ENCODE measurements at places on chromosomes 16 and 17. TPM values are rescaled to one million over a fixed set of nuclear protein-coding genes. Genes with fewer than 3 reads are reported as not detected.

- DNase-seq: no peak
Observed at GRCh38 chr17:27218719-27219488, 75.0 kb upstream of the WSB1 start.

DNA sequence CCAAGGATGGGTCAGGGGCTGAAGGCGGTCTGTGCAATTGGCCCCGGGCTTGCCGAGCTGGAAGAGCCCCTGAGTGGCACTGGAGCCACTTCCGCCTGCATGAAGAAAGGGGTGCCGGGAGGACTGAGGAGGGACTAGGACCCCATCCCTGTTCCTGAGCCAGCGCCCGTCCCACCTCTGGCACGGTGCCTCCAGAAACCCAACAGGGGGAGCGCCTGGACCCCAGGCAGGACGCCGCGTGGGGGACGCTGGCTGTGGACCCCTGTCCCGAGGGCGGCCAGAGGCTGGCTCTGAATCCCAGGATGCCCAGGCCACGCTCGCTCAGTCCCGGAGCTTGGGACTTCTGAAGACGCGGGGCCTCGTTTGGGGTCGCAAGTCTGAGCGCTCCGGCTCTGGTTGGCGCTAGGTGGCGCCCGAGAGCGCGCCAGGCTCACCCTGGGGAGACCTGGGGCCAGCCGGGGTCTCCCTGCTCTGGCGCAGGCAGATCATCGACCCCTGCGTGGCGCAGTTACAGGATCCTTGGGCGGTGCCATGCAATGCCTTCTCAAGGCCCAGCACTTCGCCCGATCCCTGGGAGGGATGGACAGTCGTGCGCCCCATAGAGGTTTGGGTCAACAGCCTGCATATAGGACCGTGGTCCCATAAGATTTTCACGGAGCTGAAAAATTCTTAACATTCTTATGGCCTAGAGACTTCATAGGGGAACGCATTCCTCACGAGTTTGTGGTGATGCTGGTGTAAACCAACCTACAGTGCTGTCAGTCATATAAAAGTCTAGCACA is 58.5 kb upstream of the CREBBP start:
- no peak for DNase-seq

GRCh38 chr17:74270333-74270732 is 3.7 kb upstream of the DNAI2 start:
- no peak for DNase-seq

- no peak for DNase-seq
Observed at GRCh38 chr17:72063756-72064450, 56.9 kb upstream of the SOX9 start.

- DNase-seq: no peak
Observed at GRCh38 chr16:70478912-70479341, 24.5 kb downstream of the FCSK start.

DNA sequence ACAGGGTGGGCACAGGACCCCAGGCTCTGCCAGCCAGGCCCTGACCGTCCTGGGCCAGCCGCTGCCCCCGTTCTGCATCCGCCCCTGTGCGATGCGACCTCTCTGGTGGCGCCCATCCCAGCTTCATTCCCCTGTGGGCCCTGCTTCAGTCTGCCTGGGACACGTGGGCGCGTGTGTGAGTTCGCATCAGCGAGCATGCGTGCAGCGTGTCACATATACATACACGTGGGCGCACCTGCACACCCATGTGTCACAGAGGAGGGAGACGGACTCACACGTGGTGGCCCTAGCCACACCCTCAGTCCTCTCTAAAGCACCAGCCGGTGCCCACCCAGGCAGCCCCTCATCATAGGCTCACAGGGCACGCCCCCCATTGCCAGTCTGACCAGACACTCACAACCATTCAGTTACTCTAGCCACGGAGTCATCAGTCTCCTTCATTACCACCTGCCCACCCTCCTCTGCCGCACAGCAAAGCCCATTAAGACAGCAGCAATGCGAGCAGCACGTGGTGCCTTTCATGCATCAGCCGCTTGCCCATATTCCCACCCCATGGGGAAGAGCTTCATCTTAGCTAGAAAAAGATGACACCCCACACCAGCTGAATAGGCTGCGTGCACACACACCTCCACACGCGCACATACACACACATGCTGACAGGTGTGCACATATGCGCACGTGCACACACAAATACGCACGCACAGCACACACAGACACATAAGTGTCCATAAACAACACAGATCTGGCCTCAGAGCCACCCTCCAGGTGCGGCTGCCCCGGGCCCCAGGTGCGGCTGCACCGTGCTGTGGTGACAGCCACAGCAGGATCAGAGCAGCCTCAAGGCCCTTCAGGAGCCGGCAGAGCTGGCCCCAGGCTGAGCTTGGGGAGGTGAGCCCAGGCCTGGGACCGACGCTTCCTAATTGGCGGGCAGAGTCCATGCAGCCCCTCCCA is 9.5 kb upstream of the CDH15 start:
- DNase-seq: no peak

DNA sequence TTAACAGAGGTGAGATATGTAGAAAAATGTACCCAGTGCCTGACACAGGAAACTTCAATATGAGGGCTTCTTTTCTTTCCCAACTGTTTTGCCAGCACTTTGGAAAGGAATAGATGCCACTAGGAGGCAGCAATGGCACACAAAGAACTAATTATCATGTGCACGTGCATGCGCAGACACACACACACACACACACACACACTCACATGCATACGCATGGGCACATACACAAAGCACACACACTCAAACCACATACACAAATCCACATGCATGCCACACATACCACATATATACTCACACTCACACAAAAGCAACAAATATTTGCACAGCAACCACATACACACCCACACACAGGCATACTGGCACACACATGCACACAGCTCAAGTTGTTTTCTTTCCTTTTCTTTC is 8.8 kb upstream of the CEP112 start:
- DNase-seq: no peak

- DNase-seq: no peak
Observed at GRCh38 chr16:48942996-48943395, 333.0 kb upstream of the N4BP1 start.

DNA sequence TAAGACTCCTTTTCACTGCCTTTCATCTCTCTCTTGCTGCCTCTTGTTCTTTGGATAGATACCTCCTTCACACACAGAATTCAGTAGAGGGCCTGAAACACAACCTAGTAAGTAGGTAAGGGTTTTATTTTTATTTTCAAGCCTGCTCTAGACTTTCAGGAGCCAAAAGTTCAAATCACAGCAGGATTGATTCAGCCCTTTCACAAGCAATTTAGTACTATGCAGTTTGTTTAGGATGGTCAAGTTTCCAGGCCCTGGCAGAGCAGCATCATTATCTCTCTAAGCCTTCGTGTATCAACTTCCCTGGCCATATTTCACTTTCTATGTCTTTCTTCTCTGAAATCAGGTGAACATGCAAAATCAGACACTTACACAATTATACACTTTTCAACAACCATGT is 148.8 kb upstream of the CORO6 start:
- no peak for DNase-seq

Gene BTBD17
- not detected for total RNA-seq

Gene BIRC5
- 10.9 TPM for total RNA-seq

Gene KCNJ18
- not detected for total RNA-seq

Gene ABCC6
- total RNA-seq: 1.5 TPM

Gene RAB26
- total RNA-seq: 0.80 TPM

Gene CHST4
- total RNA-seq: not detected

Gene TPSAB1
- total RNA-seq: not detected

Gene HBZ
- not detected for total RNA-seq

Gene ABCA8
- total RNA-seq: 21.0 TPM

Gene ACSM5
- total RNA-seq: 1.7 TPM
